ENCODE measurements at places on chromosomes 6 and 20.
A peak's percentile ranks its signal among the peaks of the same experiment; 100 is the strongest.

- DNase-seq: peak; percentile 62
Observed at GRCh38 chr6:146361128-146361924, 182.3 kb upstream of the RAB32 start.

DNA sequence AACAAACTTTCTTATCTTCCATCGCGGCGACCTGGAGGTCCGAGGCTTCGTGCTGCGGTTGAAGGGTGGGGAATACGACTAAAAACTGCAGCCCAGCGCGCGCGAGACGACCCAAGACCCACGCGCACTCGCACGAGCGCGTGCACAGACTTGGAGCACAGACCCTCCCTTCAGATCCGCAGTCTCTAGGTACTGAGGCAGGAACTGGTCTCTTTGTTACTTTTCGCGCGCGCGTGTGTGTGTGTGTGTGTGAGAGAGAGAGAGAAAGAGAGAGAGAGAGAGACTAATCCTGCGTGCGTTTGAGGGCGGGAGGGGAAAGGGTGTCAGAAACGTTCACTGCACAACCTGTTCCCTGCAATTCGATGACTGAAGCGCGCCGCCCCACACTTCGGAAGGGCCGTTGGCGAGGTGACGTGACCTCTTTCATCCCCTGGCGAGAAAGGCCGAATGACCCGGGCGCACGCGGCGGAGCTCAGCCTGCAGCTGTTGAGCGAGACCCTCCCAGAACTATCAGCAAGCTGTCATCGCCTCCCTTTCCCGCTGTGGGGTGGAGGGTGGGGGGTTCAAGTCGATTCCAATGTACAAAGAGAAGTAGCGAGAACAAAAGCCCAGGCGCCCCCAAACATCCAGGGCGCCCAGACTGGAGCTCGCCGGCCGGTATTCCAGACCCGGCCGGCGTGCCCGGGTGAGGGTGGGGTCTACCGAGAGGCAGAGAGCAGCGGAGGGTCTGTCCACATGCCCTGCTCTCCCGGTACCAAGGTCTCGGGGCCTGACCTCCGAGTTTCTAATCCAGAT, 1.5 kb upstream of the TUBB2B start:
- DNase-seq: no peak

DNA sequence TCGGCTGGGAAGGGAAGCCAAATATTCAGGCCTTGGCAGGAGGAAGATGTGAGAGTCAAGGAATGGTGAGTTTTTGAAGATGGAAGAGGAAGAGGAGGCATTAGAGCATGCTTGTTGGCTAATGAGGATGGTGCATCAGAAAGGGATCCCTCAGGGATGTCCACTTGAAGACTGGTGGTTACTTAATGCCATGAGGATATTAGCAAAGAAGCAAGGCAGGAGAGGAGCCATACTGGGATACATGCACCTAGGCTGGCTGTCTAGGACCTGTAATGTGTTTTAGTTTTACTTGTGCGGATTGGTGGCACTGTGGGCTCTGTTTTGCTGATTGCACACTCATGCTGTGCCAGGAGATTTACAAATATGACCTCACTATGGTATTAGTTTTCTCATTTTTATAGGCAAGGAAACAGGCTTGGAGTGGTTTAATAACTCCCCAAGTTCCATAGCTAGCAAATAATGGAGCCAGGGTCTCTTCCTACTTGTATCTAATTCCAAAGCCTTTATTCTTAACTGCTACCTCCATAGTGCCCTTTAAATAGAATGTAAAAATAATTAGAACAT, 37.8 kb downstream of the NCOA7 start:
- no peak for DNase-seq

- DNase-seq: no peak
Observed at GRCh38 chr20:44426879-44427790, 48.5 kb upstream of the TTPAL start.

DNA sequence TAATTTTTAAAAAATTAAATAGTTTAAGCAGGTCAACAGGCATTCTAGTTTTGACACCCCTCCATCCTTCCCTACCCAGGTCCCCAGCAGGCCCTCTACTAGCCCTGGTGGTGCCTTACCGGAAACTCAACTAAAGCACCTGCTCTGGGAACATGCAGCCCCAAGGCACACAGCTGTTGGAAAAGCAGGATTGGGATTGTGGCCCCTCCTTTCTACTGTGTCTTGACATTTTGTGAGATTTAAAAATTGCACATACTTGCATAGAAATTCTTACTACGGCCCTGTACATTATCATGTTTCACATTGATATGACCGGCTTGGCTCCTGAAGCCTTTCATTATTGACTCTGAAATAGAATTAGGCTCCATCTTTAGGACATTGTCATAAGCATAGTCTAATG, 423.2 kb downstream of the GRIK2 start:
- no peak for DNase-seq

GRCh38 chr6:158596861-158597260, 37.0 kb downstream of the TMEM181 start:
- DNase-seq: no peak

DNA sequence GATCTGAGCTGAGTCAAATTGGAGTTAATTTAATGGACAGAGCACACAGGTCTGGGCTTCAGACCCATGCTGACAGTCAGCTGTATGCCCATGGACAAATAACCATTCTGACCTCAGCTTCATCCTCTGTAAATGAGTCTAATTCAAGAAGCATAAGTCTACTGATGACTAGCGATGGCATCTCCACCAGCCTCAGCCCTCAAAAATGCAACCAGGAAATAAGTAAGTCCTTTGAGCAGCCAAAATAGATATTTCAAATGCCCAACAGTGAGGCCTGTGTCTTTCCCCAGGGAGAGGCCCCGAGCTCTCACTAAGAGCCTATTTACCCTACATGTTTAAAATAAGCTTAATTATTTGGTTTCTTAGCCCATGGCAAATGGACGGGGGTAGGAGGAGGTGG, 114.2 kb upstream of the MTHFD1L start:
- DNase-seq: no peak

GRCh38 chr6:26300828-26301227, 64.2 kb upstream of the BTN3A2 start:
- DNase-seq: no peak

DNA sequence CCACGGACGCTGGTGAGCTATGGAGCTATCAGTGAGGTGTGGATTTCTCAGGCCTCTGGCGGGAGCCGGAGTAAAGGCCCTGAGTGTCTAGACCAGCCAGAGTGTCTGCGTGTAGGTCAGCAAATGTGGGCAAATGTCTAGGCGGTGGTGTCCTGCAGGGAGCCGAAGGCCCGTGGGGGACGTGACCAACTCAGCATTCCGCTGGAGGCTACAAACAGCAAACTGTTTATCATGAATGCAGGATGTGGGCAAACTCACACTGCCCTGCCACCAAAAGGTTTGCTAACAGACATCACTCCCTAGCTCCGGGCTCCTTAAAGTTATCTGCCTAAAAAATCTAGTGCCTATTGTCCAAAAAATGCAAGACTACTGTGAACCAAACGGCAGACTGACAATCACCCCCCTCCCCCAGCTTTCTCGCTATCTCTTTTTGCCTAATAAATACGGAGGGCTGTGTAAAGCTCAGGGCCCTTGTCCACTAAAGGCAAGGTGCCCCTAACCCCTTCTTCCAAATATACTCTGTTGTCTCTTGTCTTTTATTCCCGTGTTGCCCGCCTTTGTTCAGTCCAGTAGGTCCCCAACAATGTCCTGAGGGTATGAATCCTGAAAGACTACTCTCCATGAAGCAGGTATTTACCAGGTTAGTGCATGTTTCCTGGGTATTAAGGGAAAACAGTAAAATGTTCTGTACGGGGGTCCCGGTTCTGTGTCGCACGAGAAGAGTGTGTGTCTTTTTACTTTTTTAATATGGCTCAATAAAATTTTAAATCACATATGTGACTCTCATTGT, 29.0 kb upstream of the AFDN start:
- no peak for DNase-seq

- DNase-seq: no peak
Observed at GRCh38 chr6:127458817-127459216, 372 bp downstream of the KIAA0408 start.

GRCh38 chr20:51013577-51014330, 9.2 kb downstream of the KCNG1 start:
- DNase-seq: no peak

Data from dorsolateral prefrontal cortex (tissue), 122 donors.